ENCODE measurements at places on chromosomes 3 and 15. TPM values are rescaled to one million over a fixed set of nuclear protein-coding genes. Genes with fewer than 3 reads are reported as not detected.

- DNase-seq: peak; percentile 42
- no peaks in the 10 kb centered on the region for H3K27me3 ChIP-seq
- peak overlapping the region; percentile 35 for H3K4me3 ChIP-seq
- H3K4me1 ChIP-seq: peaks cover 25% of the 10 kb centered on the region
- peaks cover 53% of the 10 kb centered on the region for H3K36me3 ChIP-seq
These were observed 139.0 kb upstream of the SLC2A2 start for GRCh38 chr3:171165499-171165921.

- no peaks in the 10 kb centered on the region for H3K27me3 ChIP-seq
- H3K36me3 ChIP-seq: no peaks in the 10 kb centered on the region
- H3K4me3 ChIP-seq: no peak overlapping the region
- peak; percentile 73 for DNase-seq
- no peaks in the 10 kb centered on the region for H3K4me1 ChIP-seq
These were observed 19.6 kb upstream of the MOBP start for GRCh38 chr3:39447637-39448483.

GRCh38 chr3:165206454-165207266 is 10.5 kb upstream of the SLITRK3 start:
- no peak overlapping the region for H3K4me3 ChIP-seq
- no peak overlapping the region for H3K27ac ChIP-seq
- H3K4me1 ChIP-seq: no peaks in the 10 kb centered on the region
- H3K27me3 ChIP-seq: peaks cover 1% of the 10 kb centered on the region
- no peaks in the 10 kb centered on the region for H3K36me3 ChIP-seq

DNA sequence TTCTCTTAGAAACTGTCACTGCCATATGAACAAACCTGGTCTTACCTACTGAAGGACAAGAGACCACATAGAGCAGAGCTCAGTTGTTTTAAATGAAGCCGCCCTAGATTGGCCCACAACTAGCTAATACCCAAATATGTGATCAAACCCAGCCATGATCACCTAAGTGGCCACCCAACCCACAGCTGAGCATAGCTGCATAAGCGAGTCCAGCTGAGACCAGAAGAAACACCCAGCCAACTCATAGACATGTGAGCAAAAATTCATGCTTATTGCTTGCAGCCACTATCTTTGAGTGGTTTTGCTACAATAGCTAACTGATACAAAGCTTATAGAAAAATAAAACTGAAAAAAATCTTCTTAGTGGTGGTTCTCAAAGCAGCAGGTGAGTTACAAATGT is 124.3 kb upstream of the CPNE4 start:
- peaks cover 1% of the 10 kb centered on the region for H3K27me3 ChIP-seq
- no peak for DNase-seq
- H3K36me3 ChIP-seq: no peaks in the 10 kb centered on the region
- H3K27ac ChIP-seq: no peak overlapping the region
- H3K4me1 ChIP-seq: no peaks in the 10 kb centered on the region

- no peaks in the 10 kb centered on the region for H3K27me3 ChIP-seq
- DNase-seq: no peak
- no peak overlapping the region for H3K27ac ChIP-seq
- H3K4me1 ChIP-seq: peaks cover 28% of the 10 kb centered on the region
- H3K36me3 ChIP-seq: peaks cover 6% of the 10 kb centered on the region
These were observed 2.6 kb upstream of the IDH3A start for GRCh38 chr15:78146425-78147154.

GRCh38 chr15:80141916-80142598 is 10.7 kb upstream of the FAH start:
- peaks cover 6% of the 10 kb centered on the region for H3K36me3 ChIP-seq
- no peak overlapping the region for H3K4me3 ChIP-seq
- DNase-seq: no peak
- no peaks in the 10 kb centered on the region for H3K27me3 ChIP-seq
- H3K27ac ChIP-seq: no peak overlapping the region

GRCh38 chr3:143914257-143914656 is 57.4 kb upstream of the DIPK2A start:
- H3K36me3 ChIP-seq: no peaks in the 10 kb centered on the region
- H3K4me3 ChIP-seq: no peak overlapping the region
- H3K27ac ChIP-seq: no peak overlapping the region
- peaks cover 3% of the 10 kb centered on the region for H3K4me1 ChIP-seq

DNA sequence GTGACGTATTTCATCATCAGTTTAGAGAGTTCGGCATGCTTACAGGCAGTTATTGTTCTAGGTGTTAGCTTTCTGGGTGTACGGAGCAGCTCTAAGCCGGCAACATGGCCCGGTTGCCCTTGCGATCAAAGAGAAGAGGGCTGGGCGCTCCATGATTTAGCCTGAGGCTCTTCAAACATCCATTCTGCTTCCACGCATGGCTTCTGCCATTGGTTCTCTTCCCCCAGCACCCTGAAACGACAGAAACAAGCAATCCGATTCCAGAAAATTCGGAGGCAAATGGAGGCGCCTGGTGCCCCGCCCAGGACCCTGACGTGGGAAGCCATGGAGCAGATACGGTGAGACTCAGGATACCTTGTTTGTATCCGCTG is 574 bp downstream of the NGRN start:
- H3K27ac ChIP-seq: peak overlapping the region; percentile 99
- peaks cover 36% of the 10 kb centered on the region for H3K36me3 ChIP-seq

GRCh38 chr3:25592510-25592968 is 72.2 kb downstream of the TOP2B start:
- peak; percentile 23 for DNase-seq
- H3K4me1 ChIP-seq: peaks cover 4% of the 10 kb centered on the region
- H3K27ac ChIP-seq: peak overlapping the region; percentile 66
- no peak overlapping the region for H3K4me3 ChIP-seq
- H3K27me3 ChIP-seq: no peaks in the 10 kb centered on the region

DNA sequence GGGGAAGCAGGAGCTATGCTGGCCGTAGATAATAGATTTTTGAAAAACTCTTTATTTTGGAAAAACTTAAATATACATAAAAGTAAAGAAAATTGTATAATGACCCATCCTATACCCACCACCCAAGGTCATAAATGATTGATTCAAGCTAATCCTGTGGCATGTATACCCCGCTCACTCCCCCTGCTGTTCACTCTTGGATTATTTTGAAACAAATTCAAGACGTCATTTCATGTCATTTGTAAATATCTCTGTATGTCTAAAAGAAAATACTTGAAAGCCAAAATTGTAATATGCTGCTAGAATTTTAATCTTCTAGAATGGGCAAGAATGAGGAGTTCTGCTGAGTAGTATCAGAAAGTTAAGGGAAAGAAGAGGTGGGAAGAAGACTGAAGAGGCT is 241.7 kb downstream of the FEZF2 start:
- no peak for DNase-seq
- H3K27me3 ChIP-seq: peaks cover 12% of the 10 kb centered on the region
- H3K36me3 ChIP-seq: no peaks in the 10 kb centered on the region
- no peaks in the 10 kb centered on the region for H3K4me1 ChIP-seq

DNA sequence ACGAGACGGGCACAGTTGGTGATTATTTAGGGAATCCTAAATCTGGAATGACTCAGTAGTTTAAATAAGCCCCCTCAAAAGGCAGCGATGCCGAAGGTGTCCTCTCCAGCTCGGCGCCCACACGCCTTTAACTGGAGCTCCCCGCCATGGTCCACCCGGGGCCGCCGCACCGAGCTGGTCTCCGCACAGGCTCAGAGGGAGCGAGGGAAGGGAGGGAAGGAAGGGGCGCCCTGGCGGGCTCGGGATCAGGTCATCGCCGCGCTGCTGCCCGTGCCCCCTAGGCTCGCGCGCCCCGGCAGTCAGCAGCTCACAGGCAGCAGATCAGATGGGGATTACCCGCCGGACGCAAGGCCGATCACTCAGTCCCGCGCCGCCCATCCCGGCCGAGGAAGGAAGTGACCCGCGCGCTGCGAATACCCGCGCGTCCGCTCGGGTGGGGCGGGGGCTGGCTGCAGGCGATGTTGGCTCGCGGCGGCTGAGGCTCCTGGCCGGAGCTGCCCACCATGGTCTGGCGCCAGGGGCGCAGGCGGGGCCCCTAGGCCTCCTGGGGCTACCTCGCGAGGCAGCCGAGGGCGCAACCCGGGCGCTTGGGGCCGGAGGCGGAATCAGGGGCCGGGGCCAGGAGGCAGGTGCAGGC is 318.0 kb downstream of the FGF12 start:
- no peaks in the 10 kb centered on the region for H3K36me3 ChIP-seq
- H3K27me3 ChIP-seq: peaks cover 46% of the 10 kb centered on the region
- H3K4me3 ChIP-seq: no peak overlapping the region
- peaks cover 3% of the 10 kb centered on the region for H3K4me1 ChIP-seq
- no peak for DNase-seq
- H3K27ac ChIP-seq: no peak overlapping the region

GRCh38 chr3:13145131-13145825 is 72.0 kb upstream of the IQSEC1 start:
- no peaks in the 10 kb centered on the region for H3K36me3 ChIP-seq
- DNase-seq: no peak
- H3K27me3 ChIP-seq: peaks cover 2% of the 10 kb centered on the region

DNA sequence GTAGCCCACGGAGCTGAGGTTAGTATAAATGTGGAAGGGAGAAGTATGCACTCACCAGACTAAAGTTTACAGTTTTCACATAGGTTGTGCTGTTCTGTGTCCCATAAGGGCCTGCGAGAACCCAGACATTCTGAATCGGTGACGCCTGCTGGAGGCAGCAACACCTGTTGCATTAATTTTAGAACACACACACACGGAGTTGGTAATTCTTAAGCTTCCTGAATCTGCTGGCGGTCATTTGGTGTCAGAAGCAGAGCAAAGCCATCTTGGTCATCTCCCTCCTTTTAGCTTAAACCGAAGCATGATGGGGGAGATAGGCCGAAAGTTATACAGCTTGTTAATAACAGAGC is 41.1 kb upstream of the AP3B2 start:
- DNase-seq: peak; percentile 33
- H3K36me3 ChIP-seq: peaks cover 49% of the 10 kb centered on the region
- no peaks in the 10 kb centered on the region for H3K27me3 ChIP-seq
- peak overlapping the region; percentile 94 for H3K4me3 ChIP-seq
- H3K4me1 ChIP-seq: peaks cover 49% of the 10 kb centered on the region

Gene HYAL1
- not detected for total RNA-seq

Gene RASGRP1
- total RNA-seq: 106 TPM

Gene RBP2
- not detected for total RNA-seq

Gene CCDC13
- 0.29 TPM for total RNA-seq

Gene HCLS1
- 196 TPM for total RNA-seq

Gene GRAMD1C
- 0.29 TPM for total RNA-seq

Gene CYFIP1
- 11.6 TPM for total RNA-seq

Gene ROPN1
- total RNA-seq: not detected

Gene WNT7A
- total RNA-seq: not detected

Gene FGD5
- total RNA-seq: not detected

Gene CSNK1G1
- 16.7 TPM for total RNA-seq

Gene NDUFAF3
- 90.7 TPM for total RNA-seq
